Left cardiac atrium (tissue), 4 donors: ENCODE measurements at places on chromosomes 7 and 10.

DNA sequence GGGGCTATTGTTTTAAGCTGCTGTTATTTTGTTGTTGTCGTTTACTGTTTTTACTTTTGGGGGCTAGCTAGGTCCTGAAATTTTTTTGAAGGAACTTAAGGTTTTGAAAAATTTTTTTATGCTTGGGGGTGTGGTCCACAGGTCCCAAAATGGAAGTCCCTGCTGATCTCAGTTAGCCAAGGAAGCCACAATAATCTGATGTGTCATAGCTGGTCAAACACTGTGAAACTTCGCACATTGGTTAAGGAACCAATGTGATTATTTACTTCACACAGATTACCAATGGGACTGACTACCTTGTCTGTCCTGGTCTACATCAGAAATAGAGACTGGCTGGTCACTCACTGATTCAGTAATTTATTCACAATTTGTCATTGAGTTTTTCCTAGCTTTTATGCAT lies 29.5 kb upstream of the HYCC1 start:
- no peak for DNase-seq

DNA sequence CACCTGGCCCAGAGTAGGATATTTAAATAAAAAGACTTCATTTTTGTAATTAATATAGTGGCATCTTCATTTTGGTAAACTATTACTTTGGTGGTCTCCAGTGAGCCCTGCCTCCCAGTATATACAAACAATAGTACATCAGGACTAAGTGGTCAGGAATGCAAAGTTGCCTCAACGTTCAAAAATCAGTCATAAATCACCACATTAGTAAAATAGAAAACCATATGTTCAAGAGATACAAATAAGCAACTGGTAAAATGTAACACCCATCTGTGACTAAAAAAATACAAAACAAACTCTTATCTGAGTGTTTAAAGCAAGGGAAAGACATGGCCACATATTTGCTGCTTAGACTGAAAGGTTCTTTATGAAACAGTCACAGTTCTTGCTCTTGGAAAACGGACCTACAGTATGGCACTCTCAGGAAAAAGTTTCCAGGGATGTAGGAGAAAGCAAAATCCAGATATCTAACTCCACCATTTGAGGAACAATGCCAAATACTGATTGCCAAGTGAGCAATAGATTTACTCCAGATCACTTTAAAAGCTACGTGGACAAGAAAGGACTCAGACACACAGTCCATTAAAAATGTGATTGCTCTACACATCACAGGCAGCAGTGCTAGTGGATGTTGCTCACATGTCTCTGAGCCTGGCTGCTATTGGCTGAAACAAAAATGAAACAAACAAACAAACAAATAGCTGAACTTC lies 15.1 kb upstream of the RHOBTB1 start:
- no peak for DNase-seq

DNA sequence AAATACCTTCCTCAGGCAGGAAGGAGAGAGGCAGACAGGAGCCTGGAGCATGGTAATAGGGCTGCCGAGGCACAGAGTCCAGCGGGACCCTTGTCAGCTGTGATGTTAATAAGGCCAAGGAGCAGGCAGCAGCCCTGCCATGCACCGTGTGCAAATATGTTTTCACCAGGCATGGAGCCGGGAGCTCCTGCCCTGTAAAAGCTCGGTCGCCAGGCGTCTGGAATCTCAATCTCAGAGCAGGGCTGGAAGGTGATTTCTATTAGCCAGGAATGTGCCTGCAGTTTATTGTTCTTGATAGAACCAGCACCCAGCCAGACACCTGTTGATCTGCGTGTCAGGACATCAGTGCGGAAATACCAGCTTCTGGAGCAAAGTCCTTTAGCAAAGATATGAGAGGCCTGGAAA lies 469.8 kb downstream of the GLRX3 start:
- DNase-seq: no peak

- no peak for DNase-seq
Observed at GRCh38 chr7:7443806-7444350, 91.8 kb downstream of the COL28A1 start.

- DNase-seq: no peak
Observed at GRCh38 chr10:113666682-113667252, 2.9 kb upstream of the NRAP start.

DNA sequence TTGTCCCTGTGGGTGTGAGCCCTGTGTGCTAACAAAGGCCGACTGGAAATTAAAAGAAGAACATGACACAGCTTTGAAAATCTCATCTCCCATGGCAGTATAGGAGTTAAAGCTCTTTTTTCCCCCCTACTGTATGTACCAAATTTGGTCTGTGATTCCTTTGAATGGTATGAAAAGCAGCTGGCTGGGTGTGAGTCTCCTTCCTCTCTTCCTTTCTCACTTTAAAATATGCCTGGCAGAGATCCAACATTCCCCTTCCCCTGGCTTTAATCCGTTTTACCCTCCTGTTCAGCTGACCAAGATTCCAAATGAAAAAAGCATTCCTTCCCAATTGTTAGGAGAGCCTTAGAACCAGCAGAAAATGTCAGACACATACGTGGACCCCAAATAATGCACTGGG lies 225.0 kb upstream of the CELF2 start:
- DNase-seq: no peak

DNA sequence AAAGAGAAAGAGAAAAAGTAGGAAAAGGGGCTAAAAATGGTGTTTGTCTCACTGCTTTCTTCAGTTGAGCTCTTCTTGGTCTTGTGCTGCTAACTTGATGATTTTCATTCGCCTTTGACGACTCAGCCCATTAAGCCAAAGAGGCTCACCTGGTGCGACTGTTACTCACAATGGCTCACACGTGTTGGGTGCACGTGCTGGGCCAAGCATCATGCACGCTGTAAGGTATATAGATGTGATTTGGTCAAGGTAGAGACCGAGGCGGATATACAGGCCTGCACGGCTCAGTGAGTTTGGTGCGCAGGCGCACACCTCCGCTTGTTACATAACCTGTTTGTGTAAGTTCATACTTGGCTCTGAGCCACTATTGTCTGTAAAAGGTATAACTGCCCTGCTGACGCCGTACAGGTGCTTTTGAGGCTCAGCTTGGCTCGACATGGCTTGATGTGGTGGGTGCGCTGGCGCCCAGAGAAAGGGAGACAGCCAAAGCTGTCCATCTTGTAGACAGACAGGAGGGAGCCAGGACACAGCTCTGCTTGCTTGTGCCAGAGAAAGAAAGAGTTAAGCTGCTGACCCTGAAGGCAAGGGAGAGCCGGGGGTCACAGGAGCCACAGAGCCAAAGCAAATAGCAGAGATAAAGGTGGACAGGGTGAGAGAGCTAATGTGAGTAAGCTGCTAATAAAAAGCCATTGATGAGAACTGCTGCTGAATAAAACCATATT lies 33.6 kb downstream of the ANKRD16 start:
- no peak for DNase-seq

DNA sequence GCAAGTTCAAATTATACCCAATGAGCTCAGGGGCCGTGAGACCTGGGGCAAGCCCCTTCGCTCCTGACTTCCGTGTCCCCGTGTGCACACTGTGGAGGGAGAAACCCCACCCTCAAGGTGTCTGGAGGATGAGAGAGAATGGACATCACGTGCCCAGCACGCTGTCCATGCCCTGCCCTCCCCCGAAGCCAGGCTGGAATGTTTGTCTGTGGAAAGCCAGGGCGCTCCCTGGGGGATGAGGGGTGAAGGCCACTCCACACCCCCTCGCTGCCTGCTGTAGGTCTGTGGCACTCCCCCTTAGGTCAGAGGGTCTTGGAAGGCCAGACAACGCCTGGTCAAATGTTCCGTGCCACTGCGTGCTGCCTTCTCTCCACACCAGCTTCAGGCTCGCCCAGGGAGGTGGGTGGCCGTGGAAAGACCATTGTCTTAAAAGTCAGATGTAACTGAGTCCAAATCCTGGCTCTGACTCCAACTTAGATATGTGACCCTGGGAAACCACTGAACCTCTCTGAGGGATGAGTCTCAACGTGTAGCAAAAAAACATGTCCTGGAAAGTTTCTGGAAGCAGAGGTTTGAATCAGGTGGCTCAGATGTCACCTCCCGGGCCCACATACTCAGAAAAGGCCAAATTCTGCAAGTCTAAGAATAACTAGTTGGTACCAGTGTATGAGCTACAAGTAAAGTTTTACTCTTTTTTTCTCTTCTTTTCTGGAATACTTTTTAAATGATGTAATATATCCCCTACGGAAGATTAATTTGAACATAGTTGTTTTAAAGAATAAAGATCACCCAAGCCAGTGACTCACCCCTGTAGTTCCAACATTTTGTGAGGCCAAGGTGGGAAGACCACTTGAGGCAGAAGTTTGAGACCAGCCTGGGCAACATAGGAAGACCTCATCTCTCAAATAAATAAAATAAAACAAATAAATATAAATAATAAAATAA lies 24.9 kb downstream of the RCC1L start:
- no peak for DNase-seq
